ENCODE measurements at places on chromosomes 5 and 9.
A peak's percentile ranks its signal among the peaks of the same experiment; 100 is the strongest.

GRCh38 chr5:151208481-151208914, 15.4 kb downstream of the CCDC69 start:
- no peak for DNase-seq

DNA sequence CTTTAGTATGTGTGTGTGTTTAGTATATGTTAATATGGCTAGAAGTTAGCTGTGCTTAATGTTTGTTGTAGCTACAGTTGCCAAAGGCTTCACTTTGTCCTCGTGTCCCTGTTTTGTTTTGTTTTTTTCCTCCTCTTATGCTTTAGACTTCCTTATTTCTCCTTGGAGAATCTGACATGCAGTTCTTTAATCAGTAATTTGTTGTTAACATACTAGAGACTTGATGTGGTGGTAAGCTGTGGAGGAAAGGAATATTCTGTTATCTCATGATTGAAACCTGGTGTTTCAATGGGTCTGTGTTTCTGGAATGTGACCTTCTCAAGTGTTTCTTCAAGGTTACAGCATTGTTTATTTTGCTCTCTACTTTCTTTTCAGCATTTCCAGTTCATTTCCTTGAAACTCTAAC, 515.6 kb upstream of the ST8SIA4 start:
- no peak for DNase-seq

DNA sequence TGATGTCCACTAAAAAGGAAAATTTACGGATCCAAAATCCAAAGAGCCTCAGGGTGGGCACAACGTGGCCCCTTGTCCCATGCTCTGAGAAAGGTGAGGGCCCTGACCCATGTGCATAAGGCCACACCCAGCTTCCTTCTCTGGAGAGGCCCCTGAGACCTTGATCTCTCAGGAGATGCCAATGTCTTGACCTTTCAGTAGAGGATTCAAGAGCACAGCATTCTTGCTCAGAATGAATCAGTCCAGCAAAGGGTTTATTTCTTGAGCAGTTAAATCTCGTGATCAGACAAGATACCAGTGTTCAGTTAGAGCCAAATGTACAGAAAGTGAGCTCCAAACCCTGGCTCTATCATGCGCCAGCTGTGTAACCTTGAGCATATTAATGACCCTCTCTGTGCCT, 115.9 kb upstream of the DAPK1 start:
- DNase-seq, result no peak

- no peak for DNase-seq
Observed at GRCh38 chr5:90983148-90983547, 400.0 kb downstream of the ARRDC3 start.

DNA sequence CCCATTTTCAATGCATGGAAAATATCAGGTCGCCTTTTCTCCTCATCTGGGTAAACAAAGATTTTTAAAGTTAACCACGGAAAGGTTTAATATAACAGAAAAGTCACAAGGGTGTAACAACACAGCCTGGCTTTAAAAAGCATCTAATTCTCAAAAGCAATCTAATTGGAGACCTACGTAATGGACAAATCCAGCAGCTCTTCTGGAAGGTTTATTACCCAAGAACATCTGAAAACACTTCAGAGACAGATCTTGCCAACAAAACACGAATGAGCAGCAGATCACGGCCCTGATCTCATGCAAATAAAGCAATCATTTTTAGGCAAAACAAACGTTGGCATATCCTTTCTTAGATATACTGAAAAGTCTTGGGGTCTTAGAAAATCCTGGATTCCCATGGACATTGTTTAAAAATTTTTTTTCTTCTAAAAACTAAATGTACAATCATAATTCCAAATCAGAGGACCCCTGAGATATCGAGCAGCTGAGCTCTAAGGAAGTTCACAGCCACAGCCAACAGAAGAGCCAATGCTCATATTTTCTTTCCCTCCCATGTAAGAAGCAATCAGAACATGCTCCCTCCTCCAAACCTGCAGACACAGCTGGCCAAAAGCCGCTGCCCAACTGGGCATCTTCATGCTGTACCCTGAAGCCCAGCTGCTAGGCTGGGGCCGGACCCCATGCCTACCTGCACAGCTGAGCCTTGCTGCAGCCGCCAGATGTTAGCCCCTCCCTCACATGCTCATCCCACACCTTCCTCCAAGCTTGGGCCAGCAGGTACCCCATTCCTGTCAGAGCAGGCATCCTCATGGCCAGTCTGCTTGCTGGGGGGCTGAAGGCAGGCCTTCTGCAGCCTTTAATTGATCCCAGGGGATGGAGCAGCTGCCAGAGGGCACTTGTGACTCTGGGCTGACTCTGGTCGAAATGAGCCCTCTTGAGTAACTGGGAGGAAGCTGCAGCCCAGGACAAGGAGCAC, 11.2 kb downstream of the ANKS6 start:
- no peak for DNase-seq

- no peak for DNase-seq
Observed at GRCh38 chr5:55551358-55551757, 16.6 kb upstream of the PLPP1 start.

DNA sequence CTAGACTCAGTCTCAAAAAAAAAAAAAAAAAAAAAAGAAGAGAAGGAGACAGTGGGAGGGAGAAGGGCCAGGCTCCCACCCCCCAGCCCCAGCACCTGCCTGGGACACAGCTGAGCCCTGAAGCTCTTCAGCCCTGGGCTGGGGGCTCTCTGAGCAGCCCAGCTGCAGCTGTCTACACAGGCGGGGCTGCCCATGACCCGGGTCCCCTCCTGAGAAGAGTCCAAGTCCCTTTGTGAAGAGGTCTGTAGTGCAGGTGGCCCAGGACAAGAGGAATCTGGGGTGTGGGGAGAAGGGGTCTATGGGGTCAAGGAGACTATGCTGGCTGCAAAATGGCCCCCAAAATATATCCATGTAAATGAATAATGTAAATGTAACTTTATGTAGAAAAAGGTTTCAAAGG, 6.7 kb upstream of the LCN2 start:
- DNase-seq, result no peak

GRCh38 chr5:77325921-77326541, 115.6 kb downstream of the PDE8B start:
- DNase-seq, result no peak

DNA sequence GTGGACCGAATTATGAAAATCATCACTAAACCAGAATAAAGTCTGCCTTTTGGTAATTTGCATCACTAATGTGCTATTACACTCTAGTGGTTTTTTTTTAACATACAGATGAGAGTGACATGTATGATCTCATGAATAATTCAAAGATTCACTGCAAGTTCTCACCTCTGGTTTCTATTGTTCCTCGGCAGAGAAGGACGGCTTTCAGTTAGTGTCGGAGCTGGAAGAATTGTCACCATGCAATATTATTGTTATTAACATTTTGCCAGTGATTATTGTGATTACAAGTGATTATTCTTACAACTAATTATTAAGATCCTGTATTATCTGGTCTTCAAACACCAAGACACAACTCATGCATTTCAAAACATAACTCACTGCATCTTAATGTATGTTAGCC, 366.6 kb upstream of the RPS23 start:
- no peak for DNase-seq

GRCh38 chr5:59037453-59037852, 454.6 kb downstream of the RAB3C start:
- DNase-seq, result no peak

GRCh38 chr5:142886211-142886610, 116.0 kb downstream of the ARHGAP26 start:
- DNase-seq, result no peak

DNA sequence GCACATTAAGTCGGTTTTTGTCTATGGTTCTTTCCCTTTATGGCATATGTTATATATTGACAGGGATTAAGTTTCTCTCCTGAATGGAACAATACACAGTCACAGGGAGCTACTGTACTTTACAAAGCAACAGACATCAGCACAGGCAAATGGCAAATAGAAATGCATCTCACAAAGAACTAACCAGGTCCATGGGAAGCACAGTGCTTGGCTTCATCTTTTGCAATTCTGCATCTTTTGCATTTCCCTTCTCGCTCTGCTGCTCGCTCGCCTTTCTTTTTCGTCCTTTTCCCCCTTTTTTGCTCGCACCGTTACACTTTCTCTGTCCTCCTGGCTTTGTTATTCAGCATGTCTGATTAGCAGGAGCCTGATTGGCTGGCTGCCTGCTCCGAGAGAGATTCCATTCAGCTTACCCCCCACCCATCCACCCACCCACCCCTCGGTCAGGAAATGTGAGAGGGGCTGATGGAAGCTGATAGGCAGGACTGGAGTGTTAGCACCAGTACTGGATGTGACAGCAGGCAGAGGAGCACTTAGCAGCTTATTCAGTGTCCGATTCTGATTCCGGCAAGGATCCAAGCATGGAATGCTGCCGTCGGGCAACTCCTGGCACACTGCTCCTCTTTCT, at the start of gene ADAMTSL1:
TSS of gene ADAMTSL1 (plus strand) at position 502 of the 628 bp plus-strand sequence. CDS start at position 582, 80 bp downstream.
- no peak for DNase-seq

GRCh38 chr9:121071370-121071755, 3.4 kb upstream of the CNTRL start:
- DNase-seq, result no peak

GRCh38 chr9:136080716-136081112, 14.4 kb downstream of the NACC2 start:
- DNase-seq, result no peak

GRCh38 chr5:132601071-132601728, 44.4 kb downstream of the RAD50 start:
- no peak for DNase-seq

DNA sequence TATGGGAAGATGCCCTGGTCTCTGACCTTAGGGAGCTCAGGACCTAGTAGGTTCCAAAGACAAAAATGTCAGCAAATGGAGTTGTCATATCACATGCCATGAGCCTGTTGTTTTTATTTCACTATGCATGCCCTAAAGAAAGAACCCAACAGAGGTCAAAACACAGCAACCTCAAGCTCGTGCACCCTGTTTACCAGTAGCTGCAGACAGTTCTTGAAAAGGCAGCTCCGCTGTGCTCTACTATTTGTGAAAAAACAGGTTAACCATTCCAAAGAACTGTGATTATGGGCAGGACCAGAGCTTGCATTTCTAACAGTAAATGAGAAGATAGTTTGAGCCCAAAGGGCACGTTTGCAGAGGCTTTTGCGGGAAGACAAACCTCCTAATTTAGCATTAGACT, 22.8 kb downstream of the ITK start:
- no peak for DNase-seq

GRCh38 chr9:105436783-105437182, 11.1 kb upstream of the FSD1L start:
- no peak for DNase-seq

- no peak for DNase-seq
Observed at GRCh38 chr5:174259696-174260420, 214.4 kb downstream of the NSG2 start.

GRCh38 chr5:57724836-57725235, 242.2 kb upstream of the ACTBL2 start:
- DNase-seq, result no peak

DNA sequence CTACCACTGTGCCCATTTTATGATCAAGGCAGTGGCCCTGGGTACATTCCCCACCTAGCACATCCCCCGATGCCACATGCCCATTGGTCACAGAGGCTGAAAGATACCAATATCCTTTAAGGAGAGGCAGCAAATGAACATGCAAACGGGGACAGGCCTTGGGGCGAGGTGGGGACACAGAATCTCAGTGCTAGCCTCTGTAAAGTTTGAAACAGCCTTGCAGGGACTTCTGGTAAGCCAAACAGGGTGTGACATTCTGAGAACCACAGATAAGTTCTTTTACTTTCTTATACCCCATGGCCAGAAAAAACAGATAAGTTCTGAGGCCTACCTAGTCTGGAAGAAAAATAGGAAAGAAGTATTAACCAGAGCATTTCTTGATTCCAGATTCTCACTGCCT, 60.5 kb downstream of the ACER2 start:
- DNase-seq, result no peak

GRCh38 chr9:82406456-82407085, 418.0 kb downstream of the SPATA31D1 start:
- no peak for DNase-seq

GRCh38 chr5:123371575-123372179, 51.5 kb downstream of the CEP120 start:
- DNase-seq, result peak; percentile 3

DNA sequence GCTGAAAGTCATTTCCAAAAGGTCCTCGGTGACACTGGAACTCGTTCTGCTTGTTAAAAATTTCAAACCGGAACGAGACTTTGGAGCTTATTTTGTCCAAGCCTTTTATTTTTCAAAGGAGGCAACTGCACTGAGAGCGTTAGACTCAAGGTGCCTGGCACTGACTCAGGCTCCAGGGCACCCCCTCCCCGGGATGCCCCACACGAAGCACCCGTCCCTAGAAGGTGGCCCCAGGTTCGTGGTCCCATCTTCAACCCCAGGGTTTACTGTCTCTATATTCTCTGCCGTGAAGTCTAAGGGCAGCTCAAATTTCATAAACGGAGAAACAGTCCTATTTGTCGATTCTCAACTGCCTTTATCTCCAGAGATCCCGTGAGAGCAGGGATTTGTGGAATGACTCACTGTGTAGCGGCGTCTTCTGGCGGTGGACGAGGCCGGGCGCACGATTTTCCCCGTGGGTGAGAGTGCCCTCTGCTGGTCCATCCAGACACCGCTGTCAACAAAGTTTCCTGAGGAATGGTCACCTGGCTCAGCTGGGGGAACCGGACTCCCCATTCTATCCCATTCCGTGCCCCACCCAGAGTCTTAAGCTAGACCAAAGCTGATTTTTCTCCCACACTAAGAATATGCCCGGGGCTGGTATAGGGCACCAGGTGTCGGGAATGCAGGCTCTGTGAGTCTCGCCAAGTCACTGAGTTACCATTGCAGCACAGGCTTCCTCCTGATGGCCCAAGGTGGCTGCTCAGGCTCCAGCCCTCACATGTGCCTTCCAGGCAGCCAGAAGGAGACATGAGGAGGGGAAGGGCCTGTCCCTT, 27.1 kb upstream of the SLC6A19 start:
- no peak for DNase-seq

GRCh38 chr5:60257596-60258271, 364.2 kb upstream of the PDE4D start:
- DNase-seq, result no peak
